ENCODE measurements at places on chromosomes 13 and 19. TPM values are rescaled to one million over a fixed set of nuclear protein-coding genes. Genes with fewer than 3 reads are reported as not detected.
A peak's percentile ranks its signal among the peaks of the same experiment; 100 is the strongest.

KLK3 gene
- total RNA-seq, result 7,620 TPM

- H3K4me3 ChIP-seq, result no peak overlapping the region
- H3K27ac ChIP-seq, result no peak overlapping the region
- H3K36me3 ChIP-seq, result no peaks in the 10 kb centered on the region
Observed at GRCh38 chr13:49655906-49656305, 27.6 kb downstream of the ARL11 start.

DNA sequence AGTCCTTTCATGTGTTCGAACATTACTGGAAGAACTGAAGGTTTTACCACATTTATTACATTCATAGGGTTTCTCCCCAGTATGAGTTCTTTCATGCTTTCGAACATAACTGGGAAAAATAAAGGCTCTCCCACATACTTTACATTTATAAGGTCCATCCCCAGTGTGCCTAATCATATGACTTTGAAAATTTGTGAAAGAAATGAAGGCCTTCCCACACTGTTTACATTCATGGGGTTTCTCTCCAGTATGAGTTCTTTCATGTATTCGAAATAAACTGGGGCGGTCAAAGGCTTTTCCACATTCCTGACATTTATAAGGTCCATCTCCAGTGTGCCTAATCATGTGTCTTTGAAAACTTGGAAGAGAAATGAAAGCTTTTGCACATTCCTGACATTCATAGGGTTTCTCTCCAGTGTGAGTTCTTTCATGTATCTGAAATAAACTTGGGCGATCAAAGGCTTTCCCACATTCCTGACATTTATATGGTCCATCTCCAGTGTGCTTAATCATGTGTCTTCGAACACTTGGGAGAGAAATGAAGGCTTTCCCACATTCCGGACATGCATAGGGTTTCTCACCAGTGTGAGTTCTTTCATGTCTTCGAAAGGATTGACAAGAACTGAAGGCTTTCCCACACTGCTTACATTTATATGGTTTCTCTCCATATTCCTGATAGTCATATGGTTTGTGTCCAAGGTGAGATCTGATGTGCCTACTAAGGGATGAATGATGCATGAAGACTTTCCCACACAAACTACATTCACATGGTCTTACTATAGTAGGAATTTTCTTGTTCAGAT, 24.0 kb downstream of the ZNF564 start:
- no peaks in the 10 kb centered on the region for H3K4me1 ChIP-seq
- H3K27ac ChIP-seq, result no peak overlapping the region
- DNase-seq, result no peak
- no peaks in the 10 kb centered on the region for H3K27me3 ChIP-seq
- H3K36me3 ChIP-seq, result peaks cover 17% of the 10 kb centered on the region

DNA sequence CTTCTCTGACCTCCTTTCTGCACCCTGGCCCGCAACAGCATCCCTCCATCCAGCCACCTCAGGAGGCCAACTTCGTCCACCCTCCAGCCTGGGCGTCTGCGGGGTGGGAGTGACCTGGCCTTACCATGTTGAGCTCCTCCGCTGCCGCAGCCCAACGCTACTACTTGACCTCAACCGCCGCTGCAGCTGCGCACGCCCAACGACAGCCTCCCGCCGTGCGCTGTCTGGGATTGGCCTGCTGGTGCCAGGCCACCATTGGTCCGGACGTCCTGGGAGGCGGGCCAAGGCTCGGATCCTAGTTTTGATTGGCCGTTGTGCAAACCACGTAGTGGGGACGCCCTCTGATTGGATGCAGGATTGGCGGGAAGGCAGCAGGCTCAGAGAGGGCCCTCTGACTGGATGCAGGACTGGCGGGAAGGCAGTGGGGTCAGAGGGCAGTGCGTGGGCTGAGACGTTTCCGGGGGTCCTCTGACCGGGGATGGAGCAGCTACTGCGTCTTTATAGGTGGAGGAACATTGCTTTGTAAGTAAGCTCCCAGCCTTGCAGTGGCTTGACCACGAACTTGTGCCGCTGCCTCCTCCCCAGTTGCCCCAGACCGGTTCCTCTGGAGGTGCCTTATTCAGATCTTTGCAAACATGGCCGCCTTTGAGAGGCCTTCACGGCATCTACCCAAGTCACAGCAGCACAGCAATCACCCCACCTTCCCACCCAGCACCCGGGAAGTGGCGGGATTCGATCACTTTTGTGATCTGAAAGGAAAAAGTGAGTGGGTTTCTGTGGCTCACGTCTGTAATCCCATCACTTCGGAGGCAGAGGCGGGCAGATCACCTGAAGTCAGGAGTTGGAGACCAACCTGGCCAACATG, at the start of gene TUBA3C:
Gene TUBA3C (minus strand): TSS at position 204 of the 865 bp plus-strand sequence. CDS start 77 bp downstream, at position 127.
- H3K27ac ChIP-seq, result no peak within 1 kb of the TSS
- no peaks in the 10 kb centered on the region for H3K36me3 ChIP-seq

- H3K27ac ChIP-seq, result no peak overlapping the region
- no peaks in the 10 kb centered on the region for H3K36me3 ChIP-seq
- H3K27me3 ChIP-seq, result no peaks in the 10 kb centered on the region
- no peaks in the 10 kb centered on the region for H3K4me1 ChIP-seq
Observed at GRCh38 chr19:48798937-48799336, 11.9 kb downstream of the BCAT2 start.

DNA sequence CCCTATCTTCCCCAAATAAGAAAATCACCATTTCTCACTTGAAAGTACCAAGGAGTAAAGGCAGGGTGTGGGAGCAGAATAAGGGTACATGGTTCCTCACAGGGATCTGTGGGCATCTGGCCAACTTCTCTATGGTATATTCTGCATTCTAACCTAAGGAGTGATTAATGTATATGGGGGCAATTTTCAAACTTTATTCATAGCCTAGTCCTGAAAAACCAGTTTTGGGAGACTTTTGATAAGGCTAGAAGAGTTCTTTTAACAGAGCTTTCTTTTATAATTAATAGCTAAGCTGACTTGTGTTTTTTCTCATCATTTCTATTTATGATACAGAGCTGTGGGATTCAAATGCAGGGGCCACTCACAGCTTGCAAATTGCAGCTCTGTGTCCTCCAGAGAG, 852 bp downstream of the SCEL start:
- H3K27ac ChIP-seq, result no peak overlapping the region
- no peaks in the 10 kb centered on the region for H3K4me1 ChIP-seq
- no peak overlapping the region for H3K4me3 ChIP-seq
- DNase-seq, result no peak
- no peaks in the 10 kb centered on the region for H3K27me3 ChIP-seq

DNA sequence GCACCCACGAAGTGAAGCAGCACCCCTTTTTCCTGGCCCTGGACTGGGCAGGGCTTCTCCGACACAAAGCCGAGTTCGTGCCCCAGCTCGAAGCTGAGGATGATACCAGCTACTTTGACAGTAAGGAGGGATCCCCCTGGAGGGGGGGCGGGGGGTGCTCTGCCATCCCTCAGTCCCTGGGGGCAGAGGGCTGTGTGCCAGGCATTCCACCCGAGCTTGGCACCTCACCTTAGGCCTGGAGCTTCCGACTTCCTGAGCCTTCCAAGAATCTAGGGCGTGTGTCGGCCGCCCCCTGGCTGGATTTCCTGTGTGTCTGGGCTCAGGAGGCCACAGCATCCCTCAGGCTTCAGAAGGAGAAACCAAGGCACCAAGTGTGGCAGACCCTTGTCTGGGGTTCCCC, 15.7 kb upstream of the PIK3R2 start:
- H3K36me3 ChIP-seq, result no peaks in the 10 kb centered on the region
- no peaks in the 10 kb centered on the region for H3K27me3 ChIP-seq
- no peaks in the 10 kb centered on the region for H3K4me1 ChIP-seq
- DNase-seq, result no peak
- no peak overlapping the region for H3K4me3 ChIP-seq

- H3K36me3 ChIP-seq, result peaks cover 5% of the 10 kb centered on the region
- H3K4me1 ChIP-seq, result peaks cover 18% of the 10 kb centered on the region
- DNase-seq, result peak; percentile 77
Observed at GRCh38 chr19:13839130-13839937, 37.6 kb upstream of the NANOS3 start.

DNA sequence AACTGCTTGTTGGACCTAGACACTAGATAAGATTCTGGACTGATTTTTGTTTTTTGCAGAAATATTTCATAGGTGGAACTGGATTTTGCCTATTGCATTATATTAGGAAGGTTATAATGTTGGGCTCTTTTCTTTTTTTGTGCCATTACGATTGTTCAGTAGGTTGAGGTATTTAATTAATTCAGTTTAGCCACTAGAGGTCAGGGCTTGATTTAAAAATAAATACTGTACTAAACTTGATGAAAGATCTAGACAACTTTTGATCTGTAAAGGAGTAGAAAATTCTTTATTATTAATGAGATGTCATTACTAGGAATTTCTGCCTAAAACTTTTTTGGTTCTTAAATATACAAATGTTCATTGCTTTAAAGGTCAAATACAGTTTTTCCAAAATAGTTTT, 15.2 kb upstream of the SUPT20H start:
- H3K36me3 ChIP-seq, result no peaks in the 10 kb centered on the region
- peaks cover 2% of the 10 kb centered on the region for H3K27me3 ChIP-seq
- no peak overlapping the region for H3K4me3 ChIP-seq
- no peak overlapping the region for H3K27ac ChIP-seq
- no peaks in the 10 kb centered on the region for H3K4me1 ChIP-seq
- no peak for DNase-seq

DNA sequence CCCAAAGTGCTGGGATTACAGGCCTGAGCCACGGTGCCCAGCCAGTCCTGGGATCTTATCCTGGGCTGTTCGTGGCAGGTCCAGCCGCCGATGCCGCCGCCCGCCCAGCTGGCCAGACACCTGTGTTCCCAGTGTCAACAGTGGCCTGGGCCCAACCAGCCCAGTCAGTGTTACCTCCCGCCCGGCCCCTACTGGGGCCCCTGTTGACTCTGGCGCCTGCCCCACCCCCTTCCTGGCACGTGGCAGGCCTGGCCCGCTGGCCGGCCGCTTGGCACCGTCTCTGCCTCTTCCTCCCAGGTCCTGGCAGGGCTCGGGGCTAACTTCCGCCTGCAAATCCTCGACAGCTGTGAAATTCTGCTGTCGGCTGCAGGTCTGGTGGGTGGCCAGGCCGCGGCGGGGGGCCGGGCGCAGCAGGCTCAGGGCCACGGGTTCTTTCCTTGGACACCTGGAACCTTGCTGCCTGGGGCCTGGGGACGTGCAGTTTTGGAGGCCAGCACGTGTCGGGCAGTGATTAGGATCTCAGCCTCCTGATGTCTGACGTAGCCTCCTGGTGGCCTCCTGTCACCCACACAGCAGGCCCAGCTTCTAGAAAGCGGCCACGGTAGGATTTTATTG, 9.1 kb downstream of the ARID3A start:
- no peak overlapping the region for H3K4me3 ChIP-seq
- peak; percentile 94 for DNase-seq
- H3K4me1 ChIP-seq, result peaks cover 27% of the 10 kb centered on the region
- no peaks in the 10 kb centered on the region for H3K27me3 ChIP-seq

DNA sequence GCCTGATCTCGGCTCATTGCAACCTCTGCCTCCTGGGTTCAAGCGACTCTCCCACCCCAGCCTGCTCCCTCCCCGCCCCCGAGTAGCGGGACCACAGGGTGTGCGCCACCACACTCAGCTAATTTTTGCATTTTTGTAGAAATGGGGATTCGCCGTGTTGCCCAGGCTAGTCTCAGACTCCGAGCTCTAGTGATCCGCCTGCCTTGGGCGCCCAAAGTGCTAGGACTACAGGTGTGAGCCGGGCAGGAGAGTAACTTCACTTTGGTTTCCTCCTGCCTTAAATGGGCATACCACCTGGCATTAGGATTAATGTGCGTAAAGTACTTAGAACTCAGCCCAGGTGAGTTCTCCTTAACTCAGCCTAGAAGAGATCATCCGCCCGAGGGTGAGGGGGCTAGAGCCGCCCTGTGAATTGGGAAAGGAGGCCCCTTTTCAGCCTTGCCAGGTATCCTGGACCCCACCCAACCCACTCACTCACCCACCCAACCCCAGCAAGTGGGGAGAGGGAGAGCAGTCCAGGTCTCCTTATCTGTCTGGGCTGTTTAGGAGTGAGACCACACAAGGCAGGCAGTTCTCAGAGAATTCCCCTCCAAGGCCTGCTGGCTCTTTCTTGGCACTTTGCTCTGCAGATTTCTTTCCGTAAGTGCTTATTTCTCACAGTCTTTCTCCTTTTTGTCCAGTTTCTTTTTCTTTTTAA, 1.2 kb upstream of the ZFP36 start:
- DNase-seq, result no peak
- no peaks in the 10 kb centered on the region for H3K27me3 ChIP-seq
- H3K27ac ChIP-seq, result peak overlapping the region; percentile 100
- H3K36me3 ChIP-seq, result peaks cover 8% of the 10 kb centered on the region
- H3K4me1 ChIP-seq, result peaks cover 8% of the 10 kb centered on the region

GRCh38 chr19:2517881-2518601, 42.1 kb downstream of the GADD45B start:
- DNase-seq, result no peak
- no peak overlapping the region for H3K27ac ChIP-seq
- H3K4me1 ChIP-seq, result no peaks in the 10 kb centered on the region
- H3K27me3 ChIP-seq, result no peaks in the 10 kb centered on the region

DNA sequence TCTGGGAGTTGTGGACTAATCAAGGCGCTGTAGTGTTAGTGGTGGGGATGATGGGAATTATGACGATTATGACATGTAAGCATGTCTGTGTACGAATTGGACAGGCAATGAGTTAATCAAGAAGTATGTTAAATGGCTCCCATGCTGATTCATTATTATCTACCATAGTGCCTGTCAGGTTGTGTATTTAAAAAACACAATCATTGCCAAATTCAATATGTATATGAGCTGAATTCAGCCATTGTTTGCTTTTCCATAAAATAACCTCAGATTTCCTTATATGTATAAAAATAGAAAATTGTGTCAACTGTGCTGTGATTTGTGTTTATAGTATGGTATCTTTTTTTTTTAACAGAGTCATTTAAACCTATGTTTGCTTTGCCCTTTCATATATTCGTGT, 37.1 kb downstream of the PCCA start:
- H3K4me3 ChIP-seq, result no peak overlapping the region
- H3K4me1 ChIP-seq, result no peaks in the 10 kb centered on the region
- no peak overlapping the region for H3K27ac ChIP-seq
- no peaks in the 10 kb centered on the region for H3K27me3 ChIP-seq
- no peaks in the 10 kb centered on the region for H3K36me3 ChIP-seq

DNA sequence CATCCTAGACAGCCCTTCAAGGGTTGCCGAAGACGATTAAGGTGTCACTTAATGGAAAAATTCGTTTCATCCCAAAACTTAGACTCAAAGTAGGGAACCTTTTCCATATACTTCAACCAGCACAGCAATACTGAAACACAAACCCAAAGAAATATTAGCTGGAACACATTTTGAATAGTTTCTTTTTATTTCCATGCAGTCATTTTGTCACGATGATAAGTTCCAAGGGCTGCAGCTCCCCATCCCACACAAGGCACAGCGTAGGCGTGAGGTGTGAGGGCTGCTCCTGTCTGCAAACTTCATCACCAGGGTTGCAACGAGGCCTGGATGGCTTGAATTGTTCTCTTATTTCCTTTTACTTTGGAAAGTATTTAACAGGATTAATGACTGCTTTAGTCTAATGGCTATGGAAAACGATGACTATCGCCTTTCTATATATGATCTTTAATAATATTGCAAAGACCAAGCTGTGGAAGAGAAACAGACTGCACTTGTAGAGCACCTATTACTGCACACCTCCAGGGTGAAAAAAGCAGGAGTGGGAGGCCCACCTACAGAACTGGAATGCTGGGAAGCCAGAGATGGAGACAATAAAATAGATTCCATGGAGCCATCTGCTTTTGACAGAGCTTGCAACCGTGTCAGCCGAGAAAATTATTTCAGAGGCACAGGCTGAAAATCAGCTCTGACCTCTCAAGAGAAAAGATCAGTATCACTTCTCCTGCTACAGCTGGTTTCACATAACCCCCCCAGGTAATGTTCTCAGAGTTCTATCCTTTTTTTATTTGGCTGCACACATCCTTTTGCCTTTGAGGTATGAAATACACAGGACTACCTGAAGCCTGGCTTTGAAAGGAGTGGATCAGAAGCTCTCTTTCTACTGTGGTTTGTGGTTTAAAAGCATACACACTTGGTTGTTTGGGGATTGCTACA, 274.5 kb upstream of the NBEA start:
- no peaks in the 10 kb centered on the region for H3K27me3 ChIP-seq
- no peaks in the 10 kb centered on the region for H3K4me1 ChIP-seq
- H3K4me3 ChIP-seq, result no peak overlapping the region
- DNase-seq, result no peak
- no peaks in the 10 kb centered on the region for H3K36me3 ChIP-seq
- H3K27ac ChIP-seq, result no peak overlapping the region

Data from prostate gland (tissue), 2 donors.